IPS-NIHi11 (cell line): ENCODE measurements at places on chromosomes 7 and 10.

DNA sequence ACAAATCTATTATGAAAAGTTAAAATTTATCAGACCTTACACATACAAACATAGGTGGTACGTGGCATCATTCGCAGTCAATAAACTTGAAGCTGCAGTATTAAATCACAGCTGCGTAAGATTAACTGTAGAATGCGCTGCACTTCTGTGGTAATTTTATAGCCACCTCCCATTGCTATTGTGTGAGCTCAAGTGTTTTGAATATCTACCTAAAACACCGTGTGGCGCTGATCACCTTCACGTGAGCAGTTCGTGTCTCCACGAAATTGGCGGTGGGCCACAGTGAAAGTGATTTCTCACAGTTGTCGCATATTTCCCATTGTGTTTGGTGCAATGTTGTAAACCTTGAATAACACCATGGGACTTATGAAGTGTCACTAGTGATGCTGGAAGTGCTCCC, 102.8 kb downstream of the PLPP4 start:
- no peak for DNase-seq

- DNase-seq = no peak
These were observed 84.8 kb downstream of the PTPRE start for GRCh38 chr10:127991543-127992255.

- no peak for DNase-seq
These were observed 23.2 kb upstream of the C1GALT1 start for GRCh38 chr7:7159063-7159658.

DNA sequence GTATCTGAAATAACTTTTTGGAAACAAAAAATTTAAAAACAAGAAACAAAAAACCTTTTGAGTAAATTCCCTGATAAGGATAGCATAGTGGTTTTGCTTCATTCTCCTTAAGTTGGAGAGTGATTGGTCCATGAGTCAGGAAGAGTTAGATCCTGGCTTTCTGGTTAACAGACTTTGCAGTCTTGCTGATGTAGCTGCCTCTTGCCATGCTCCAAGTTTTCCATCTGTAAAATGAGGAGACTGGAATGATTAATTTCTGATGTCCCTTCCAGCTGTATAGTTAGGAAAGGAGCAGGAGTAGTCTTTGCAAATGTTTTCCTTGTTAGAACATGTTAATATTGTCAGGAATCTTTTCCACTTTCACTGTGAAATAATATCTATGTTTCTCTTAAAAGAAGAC, 266.6 kb downstream of the DNAJB9 start:
- DNase-seq = no peak

DNA sequence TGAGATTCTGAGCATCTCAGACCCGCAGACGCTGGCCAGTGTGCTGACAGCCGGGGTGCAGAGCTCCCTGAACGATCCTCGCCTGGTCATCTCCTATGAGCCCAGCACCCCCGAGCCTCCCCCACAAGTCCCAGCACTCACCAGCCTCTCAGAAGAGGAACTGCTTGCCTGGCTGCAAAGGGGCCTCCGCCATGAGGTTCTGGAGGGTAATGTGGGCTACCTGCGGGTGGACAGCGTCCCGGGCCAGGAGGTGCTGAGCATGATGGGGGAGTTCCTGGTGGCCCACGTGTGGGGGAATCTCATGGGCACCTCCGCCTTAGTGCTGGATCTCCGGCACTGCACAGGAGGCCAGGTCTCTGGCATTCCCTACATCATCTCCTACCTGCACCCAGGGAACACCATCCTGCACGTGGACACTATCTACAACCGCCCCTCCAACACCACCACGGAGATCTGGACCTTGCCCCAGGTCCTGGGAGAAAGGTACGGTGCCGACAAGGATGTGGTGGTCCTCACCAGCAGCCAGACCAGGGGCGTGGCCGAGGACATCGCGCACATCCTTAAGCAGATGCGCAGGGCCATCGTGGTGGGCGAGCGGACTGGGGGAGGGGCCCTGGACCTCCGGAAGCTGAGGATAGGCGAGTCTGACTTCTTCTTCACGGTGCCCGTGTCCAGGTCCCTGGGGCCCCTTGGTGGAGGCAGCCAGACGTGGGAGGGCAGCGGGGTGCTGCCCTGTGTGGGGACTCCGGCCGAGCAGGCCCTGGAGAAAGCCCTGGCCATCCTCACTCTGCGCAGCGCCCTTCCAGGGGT, 703 bp downstream of the RBP3 start:
- no peak for DNase-seq

- no peak for DNase-seq
These were observed 176.8 kb downstream of the PDE1C start for GRCh38 chr7:31893365-31893764.

GRCh38 chr10:30806850-30807249, 177.3 kb upstream of the LYZL2 start:
- no peak for DNase-seq

- no peak for DNase-seq
These were observed 29.7 kb downstream of the EBF3 start for GRCh38 chr10:129934196-129934925.

- no peak for DNase-seq
These were observed 75.5 kb downstream of the MAPK8 start for GRCh38 chr10:48381971-48382370.

DNA sequence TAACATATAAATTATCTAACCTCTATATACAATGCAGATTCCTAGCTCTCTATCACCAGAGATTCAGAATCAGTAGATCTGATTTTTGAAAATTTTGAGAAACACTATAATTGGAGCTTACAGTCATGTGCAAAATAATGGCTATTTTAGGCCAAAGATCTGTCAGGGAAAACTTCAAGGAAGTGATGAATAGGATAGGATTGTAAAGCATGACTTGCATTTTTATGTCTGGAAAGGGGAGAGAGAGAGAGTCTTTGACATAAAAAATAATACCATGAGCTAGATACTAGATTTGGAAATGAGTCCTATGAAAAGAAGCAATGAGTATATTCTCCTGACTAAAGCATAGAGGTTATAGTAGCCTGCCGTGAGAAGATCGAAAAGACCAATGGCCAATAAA, 181.1 kb downstream of the SDHAF3 start:
- DNase-seq = no peak

DNA sequence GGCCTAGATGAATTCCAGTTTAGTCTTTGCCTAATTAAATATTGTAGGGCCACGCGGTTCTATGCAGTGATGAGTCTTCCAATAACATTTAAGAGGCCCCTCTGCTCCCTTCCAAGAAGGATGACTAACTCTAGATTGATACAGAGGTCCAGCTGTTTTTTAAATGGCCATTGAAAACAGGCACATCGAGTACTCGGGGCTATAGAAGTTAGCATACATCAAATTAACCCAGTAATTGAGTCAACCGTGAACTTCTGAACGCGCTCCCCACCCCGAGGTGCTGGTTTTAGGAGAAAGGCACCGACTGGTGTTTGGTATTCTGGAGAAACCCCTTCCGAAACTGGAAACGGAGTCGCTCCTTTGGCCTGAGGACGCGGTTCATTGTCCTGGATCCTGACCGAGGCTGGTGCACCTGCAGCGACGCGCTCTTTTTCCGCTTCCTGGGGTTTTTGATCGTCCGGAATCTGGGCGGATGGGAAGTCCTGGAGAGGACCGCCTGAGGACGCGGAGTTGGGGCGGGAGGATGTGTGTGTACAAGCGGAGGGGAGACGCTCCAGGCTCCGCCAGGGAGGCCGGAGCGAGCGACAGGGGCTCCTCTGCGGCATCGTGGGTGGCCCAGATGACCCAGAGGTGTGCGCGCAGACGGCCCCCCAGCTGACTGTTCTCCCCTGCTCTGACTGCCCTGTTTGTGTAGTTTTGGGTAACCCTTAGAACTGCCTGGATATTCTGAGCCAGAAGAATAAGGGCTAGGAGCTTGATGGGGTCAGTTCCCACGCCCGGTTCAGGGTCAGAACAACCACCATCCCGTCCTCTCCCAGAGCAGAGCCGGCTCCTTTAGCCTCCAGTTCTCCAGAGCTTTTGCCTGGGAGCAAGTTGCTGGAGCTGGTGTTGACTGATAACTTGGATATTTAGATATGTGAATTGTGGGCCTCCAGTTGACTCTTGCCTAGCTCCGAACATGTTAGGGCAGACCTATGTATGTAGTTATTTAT, 711 bp downstream of the FAM221A start:
- DNase-seq = peak; percentile 72

GRCh38 chr10:119742947-119743648, 17.2 kb downstream of the INPP5F start:
- DNase-seq = peak; percentile 10

DNA sequence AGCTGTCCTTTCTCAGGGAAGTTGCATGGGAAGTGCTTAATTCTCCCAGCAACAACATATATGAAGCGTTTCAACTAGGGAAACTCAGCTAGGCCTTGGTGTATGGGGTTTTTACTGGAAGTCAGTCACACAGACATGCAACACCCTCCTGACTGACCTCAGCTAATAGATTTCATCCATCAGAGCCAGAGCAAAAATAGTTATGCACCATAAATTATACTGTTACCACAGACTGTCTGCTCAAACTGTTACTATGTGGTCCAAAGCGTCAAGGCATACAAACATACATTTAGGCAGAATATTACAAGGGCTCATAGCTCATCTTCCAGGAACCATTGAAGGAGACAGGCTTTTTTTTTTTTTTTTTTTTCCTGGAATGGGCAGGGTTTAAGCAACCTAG, 417.9 kb downstream of the ANKRD7 start:
- no peak for DNase-seq

DNA sequence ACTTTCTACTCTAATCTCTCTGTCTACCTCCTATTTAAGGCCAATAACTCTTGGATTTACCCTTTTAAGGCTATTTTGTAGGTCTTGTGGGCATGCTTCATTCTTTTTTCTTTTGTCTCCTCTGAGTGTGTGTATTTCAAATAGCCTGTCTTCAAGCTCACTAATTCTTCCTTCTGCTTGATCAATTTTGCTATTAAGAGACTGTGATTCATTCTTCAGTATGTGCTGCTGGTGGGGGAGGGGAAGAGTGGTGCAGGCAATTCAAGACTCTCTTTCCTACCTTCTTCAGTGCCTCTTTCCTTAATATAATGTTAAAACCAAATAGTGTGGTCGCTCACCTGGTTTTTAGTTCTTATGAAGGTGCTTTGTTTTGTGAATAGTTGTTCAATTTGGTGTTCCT, 20.0 kb downstream of the ABCB1 start:
- no peak for DNase-seq

DNA sequence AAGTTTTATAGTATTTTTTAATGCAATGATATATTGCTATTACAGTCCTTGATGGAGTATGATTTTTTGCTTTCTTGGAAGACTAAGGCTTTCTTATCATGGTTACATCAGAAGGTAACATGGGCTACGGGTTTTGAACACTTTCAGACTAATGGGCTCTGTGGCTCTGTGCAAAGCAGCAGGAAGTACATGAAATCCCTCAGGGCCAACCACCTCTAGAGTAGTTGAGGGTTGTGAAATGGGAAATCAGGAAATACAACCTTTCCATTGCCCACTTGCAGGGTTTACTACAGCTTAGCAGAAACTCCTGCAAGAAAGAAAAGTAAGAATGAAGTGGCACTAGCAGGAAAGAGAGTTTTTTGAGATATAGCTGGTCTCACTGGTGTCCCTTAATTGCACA, 853.5 kb downstream of the KCNMA1 start:
- DNase-seq = no peak

GRCh38 chr7:137953665-137954470, 48.0 kb downstream of the CREB3L2 start:
- DNase-seq = no peak

DNA sequence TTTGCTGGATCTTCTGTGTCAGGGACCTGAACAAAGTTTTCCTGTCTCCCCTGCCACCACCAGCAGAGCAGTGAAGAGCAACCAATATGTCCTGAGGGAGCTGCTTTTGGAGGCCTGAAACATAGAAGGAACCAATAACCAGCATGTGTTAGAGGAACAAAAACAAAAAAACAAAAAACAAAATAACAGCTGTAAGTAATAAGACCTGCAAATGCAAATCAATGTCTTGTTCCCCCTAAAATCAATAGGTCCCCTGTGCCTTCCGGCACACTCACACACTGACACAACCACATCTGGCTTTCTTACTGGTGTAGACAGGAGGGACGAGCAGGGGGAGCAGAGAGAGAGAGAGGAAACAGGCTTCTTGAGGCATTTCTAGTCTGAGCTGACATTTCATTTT, 94.1 kb downstream of the NRG3 start:
- DNase-seq = no peak

DNA sequence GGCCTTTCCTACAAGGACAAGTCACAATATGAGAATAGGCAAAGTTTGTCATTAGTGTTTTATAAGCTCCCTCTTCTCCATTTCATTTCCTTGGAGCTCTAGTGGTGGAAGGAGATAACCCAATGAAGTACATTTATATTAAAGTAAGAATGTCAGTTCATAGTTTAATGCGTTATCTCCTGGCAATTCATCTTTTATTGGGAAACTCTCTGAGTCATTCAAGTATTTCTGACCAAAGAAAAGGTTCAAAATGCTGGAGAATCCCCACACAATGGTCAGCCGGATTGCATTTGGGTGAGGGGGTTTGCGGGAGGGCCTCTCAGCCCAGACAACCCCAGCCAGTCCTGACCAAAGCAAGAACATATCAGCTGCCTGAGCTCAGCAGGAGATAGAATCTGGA, 321.5 kb upstream of the NRP1 start:
- DNase-seq = no peak

DNA sequence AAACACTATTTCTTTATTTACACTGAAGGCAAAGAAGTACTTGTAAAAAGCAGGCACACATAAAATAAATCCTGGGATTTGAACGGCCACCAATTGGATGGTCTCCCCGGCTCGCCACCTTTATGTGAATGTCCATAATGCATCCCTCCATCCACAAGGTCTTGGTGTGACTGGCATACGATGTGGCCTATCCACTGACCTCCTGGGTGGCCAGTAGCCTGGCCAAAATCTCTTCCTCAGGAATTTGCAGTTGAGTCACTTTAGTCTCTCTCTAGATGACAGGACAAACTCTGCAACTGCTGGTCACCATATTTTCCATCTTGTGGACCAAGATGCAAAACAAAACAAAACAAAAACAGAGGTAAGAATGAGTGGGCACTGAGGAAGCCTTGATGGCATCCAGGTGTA, 39.1 kb downstream of the CDK1 start:
- DNase-seq = no peak

- DNase-seq = peak; percentile 99
These were observed at the start of gene OGDH for GRCh38 chr7:44606341-44607140. Gene OGDH, plus strand, starts transcription at chr7:44606627. Its CDS starts 17,717 bp downstream, at chr7:44624344.

- DNase-seq = no peak
These were observed 161.9 kb upstream of the WNT16 start for GRCh38 chr7:121166916-121167315.

- no peak for DNase-seq
These were observed 23.1 kb upstream of the STEAP4 start for GRCh38 chr7:88329532-88330463.

- DNase-seq = no peak
These were observed 200.5 kb downstream of the HERPUD2 start for GRCh38 chr7:35494407-35494806.

DNA sequence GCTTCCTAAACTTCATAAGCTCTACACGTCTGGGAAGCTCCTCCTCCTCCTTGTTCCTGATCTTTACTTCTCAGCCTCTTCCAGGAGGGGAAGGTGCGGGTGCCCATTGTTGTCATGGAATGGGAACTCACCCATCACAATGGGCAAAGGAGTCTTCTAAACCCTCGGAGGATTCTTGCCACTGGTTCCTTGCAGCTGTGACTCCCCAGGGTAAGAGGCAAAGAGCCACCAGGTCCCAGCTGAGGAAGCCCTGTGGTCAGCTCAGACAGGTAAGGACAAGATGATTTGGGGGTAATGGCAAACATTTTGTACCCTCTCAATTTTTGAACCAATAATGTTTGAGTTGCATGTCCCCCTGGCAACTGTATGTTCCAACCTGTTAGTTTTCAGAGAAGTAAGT, at the start of gene TEX36:
Gene TEX36 (minus strand): TSS at position 101 of the 400 bp plus-strand sequence. CDS start 174 bp downstream, outside the sequence.
- no peak for DNase-seq
